GM23248 (cell line): ENCODE measurements at places on chromosomes 12 and 14.
A peak's percentile ranks its signal among the peaks of the same experiment; 100 is the strongest.

GRCh38 chr14:69863083-69863482 lies 16.1 kb upstream of the SMOC1 start:
- no peak for DNase-seq

GRCh38 chr14:57769863-57770523 lies 95.9 kb downstream of the SLC35F4 start:
- DNase-seq, result no peak

- DNase-seq, result peak; percentile 70
Measured at GRCh38 chr14:61749264-61749663, 13.0 kb upstream of the SNAPC1 start.

DNA sequence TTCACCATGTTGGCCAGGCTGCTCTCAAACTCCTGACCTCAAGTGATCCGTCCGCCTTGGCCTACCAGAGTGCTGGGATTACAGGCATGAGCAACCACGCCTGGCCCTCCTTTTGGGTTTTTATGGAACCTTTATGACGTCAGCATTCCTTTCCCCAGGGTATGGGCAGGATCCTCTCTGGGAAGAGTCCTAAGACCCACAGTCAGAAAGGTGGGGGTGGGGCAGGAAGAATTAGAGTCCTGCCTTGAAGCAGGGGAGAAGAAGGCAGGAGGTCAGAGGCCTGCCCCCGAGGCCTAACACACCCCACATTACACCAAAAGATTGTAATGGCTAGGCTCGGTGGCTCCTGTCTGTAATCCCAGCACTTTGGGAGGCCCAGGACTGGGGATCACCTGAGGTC lies 30.8 kb upstream of the CDK17 start:
- DNase-seq, result no peak

DNA sequence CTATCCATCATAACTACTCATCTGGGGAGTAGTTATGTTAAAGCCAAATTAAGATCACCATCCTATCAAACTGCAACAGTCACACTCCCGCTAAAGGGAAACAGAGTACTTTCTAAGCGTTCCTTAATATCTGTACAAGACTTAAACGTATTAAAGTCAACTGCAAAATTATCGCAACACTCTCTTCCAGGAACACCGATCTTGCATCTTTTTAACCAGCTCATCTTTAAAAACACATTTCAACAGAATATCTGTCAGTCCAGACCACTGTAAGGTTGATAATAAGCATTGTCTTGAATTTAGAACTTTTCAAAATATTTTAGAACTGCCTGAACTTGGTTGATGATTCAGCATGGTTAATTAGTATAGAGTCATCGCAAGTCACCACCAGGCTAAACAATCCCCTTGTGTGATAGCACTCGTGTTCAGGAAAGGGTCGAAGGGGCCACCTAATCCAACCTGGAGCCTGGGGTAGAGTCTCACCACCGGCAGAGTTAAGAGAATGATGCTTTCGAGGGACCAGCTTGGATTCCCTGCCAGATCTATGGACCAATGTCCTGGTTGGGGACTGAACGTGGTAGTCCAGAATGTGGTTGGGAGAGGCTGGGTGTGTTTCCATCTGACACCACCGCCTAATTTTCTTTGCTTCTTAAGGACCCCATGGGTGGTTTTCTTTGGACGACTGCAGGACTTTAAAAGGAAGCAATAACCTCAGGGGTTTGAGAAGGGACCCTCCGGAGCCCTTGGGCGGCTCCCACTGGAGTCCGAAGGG lies 890 bp downstream of the SPTLC2 start:
- DNase-seq, result peak; percentile 75

DNA sequence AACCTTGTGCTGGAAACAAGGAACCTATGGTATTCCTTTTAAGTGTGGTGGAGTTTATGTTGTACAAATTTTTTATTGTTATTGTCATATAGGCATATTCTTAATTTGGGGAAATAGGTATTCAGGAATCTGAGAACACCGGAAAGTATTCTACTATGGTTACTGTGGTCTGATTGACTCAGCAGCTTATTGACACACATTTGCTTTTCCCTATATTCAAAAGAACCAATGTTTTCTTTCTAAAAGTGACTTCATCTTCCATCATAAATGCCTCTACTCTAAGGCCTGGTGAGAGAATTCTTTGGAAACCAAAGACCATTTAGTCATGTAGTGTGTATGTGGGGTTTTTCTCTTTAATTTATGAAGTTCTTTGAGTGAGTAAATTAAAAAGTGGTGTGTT lies 474.8 kb downstream of the TMTC2 start:
- DNase-seq, result peak; percentile 75

DNA sequence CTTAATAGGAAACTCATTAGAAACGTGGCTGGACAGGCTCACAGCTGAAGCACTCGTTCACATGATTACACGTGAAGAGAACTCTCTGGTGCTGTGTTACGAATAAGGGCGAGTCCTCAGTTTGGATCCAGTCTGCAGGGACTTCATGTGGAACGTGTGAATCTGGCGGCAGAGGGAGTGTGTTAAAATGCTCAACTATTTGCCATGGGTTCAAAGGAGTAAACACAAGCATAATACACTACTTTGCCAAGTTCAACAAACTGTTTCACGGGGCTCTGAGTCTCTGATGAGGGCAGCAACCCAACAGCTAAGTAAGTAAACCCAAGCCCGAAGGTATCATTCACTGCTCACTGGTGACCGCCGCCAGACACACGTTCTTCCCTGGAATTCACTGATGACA lies 42.4 kb downstream of the NUAK1 start:
- peak; percentile 75 for DNase-seq

GRCh38 chr12:112602150-112602549 lies 183.4 kb downstream of the PTPN11 start:
- DNase-seq, result no peak

GRCh38 chr12:67080637-67081036 lies 188.5 kb upstream of the CAND1 start:
- DNase-seq, result no peak

- peak; percentile 86 for DNase-seq
Measured at GRCh38 chr14:100443603-100444002, 120.5 kb downstream of the SLC25A47 start.
